KBM-7 (cell line): ENCODE measurements at places on chromosomes 7 and 10.

DNA sequence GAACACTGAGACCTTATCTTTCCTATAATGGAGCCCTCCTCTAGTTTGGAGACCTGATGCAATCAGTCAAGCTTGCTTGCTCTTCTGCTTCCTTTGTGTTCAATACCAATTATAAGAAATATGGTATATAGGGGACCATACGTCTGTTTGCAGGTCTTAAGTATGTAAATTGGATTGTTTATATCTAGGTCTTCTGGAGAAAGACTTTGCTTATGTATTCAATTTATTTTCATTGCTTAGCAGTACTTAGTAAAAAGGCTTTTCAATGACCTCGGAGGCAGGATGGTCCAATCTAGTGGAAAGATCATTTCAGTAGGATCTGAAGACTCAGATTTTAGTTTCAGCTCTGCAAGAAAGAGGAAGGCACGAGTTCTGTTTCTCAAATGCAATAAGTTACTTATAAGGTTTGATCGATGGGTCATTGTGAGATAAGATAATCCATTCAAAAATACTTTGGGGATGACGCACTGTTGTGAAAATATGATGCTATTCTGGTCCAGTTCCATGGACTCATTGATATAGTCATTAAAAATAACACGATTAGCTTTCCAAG, 571.6 kb downstream of the SH2D4B start:
- no peak for DNase-seq

- DNase-seq = peak; percentile 60
These were observed 166.5 kb downstream of the TMEM26 start for GRCh38 chr10:61286686-61287085.

GRCh38 chr7:15703732-15704131, 17.2 kb upstream of the MEOX2 start:
- DNase-seq = no peak

- no peak for DNase-seq
These were observed 51.9 kb downstream of the SKIDA1 start for GRCh38 chr10:21473541-21473940.

DNA sequence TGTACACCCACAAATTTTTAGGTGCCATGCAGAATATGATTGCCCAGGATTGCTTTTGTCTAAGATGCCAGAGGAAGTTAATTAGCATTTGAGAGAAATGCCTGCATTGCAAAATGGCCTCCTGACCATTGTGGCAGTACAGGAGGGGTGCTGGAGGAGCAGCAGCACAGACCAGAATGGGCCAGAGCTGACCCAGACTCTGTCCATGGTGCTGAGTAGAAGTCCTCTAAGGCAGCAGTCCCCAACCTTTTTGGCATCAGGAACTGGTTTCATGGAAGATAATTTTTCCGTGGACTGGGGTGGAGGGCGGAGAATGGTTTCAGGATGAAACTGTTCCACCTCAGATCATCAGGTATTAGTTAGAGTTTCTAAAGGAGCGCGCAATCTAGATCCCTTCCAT, 217.8 kb upstream of the AGK start:
- no peak for DNase-seq

GRCh38 chr7:46006723-46007122, 85.7 kb upstream of the IGFBP3 start:
- no peak for DNase-seq

- DNase-seq = no peak
These were observed 508.5 kb upstream of the ZMIZ1 start for GRCh38 chr10:78560341-78560688.

- DNase-seq = no peak
These were observed 207.6 kb upstream of the PLXNA4 start for GRCh38 chr7:132783824-132784223.

DNA sequence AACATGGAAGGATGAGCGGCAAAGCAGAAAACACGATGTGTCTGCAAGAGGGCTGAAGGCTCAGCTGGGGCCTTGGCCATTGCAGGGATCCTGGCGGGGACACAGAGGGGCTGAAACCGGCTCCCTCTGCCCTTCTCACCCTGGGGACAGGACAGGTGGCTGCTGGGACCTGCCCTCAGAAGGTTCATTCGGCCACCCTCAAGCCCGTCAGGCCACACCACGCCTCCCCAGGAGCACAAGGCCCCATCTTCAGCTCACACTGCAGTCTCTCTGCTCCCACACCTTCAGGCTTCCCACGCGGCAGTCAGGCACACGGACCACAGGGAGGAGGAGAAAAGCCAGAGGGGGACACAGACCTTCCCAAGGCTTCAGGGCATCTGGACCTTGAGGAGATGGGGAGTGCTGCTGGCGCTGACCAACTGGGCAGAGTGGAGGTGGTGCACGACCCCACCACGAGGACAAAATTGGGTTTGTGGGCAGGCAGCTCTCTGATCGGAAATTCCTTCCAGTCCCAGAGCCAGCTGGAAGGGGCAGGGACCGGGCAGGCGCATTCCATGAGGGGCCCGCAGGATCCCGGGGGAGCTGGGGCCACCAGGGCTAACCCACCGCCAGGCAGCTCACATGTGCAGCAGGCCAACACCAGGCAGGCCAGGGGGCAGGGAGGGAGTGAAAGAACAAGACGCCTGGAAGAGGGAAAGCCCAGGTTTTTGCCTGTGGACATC, 104.0 kb downstream of the MAD1L1 start:
- no peak for DNase-seq

- no peak for DNase-seq
These were observed 205.7 kb downstream of the SORCS1 start for GRCh38 chr10:106958589-106959361.

DNA sequence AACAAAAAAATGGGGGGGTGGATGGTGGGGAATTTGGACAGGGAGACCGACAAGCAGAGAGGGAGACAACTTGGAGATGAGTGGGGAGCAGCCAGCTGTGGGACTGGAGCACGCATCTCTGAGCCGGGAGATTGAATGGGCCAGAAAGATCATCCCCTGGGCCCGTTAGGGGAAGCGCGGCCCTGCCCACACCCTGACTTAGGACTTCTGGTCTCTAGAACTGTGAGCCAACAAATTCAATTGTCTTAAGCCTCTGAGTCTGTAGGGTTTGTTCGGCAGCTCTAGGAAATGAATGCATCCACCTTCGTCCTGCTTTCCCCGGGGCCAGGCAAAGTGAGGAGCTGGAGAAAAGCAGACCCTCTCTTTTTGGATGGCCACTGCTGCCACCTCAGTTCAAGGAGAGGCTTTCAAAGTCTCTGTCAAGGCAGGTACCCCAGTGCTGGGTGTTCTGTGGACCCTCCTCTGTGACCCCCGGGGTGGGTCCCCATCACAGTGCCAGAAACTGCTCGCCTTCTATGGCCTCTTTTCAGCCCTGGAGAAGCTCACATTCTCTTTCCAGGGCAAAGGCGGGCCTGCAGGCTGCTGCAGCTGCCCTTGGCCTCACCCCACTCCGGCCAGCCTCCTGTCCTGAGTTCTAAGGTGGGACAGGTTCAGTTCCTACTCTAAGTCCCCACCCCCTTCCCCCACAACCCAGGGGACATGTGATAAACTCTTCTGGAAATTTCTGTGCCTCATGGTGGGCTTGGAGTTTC, 423.2 kb downstream of the RPS24 start:
- no peak for DNase-seq

DNA sequence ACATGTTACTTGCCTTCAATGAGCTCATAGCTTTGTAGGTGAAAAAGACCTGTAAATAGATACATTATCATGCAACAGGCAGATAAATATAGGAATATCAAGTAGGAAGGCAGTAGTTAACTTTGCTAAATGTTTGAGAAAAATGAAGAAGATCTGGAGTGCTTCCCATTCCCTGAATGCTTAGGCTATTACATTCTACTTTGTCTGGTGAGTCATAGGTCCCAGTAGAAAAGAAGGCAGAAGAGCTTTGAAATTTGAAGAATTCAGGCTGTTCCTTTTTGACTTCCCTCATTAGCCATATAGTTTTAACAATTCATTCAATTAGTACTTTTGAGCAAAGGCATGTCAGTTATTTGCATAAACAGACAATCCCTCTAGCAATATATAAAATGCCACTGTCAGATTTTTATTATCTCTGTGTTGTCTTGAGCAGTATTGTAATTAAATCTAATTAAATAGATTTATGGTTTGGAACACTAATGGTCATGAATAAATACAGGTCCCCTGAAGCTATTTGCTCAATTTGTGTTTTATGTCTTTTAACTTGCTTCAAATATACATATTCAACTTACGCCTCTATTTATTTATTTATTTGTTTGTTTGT, 875.0 kb downstream of the REEP3 start:
- DNase-seq = no peak

DNA sequence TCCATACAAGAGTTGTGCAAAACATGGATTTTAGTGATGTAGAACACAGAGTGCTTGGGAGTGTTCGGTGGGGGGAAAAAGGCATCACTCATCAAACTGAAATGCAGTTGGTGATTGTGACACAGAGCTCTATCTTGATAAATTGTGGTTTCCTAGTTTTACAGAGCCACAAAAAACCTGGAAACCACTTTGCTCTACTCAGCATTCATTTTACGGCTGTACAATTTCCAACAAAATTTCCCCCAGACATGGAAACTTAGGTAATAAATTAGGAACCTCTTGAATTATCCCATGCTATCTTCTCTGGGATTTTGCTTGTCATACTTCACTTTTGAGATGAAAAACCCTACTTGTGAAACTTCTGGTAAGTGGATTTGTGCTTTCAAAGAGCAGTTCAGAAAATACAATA, 614.9 kb upstream of the FZD8 start:
- DNase-seq = no peak

- DNase-seq = no peak
These were observed 92.3 kb upstream of the BAIAP2L1 start for GRCh38 chr7:98493030-98493778.
